ENCODE measurements at places on chromosomes 2 and 18. TPM values are rescaled to one million over a fixed set of nuclear protein-coding genes. Genes with fewer than 3 reads are reported as not detected.

DNA sequence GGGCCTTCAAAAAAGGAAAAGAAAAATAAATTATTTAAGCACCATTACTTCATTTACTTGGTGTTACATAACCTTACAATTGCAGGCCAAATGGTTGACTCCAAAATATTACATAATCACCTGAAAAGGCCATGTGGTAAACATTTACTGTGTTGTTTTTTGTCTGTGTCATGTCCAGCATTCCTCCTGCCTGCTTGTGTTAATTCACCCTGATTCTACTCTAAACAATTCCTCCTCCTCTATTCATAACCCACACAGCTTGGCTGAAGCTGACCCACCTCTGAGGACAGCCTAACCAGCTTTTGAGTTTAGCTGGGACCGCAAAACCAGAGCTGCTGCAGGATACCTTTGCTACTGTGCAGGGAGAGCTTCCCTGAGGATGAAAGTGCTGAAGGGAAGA lies 35.4 kb downstream of the TMX3 start:
- DNase-seq: no peak

The NYAP2 gene
- not detected for total RNA-seq

- no peak for DNase-seq
Observed at GRCh38 chr18:58802959-58803358, 61.7 kb upstream of the ZNF532 start.

GRCh38 chr2:64819361-64819760 lies 165.6 kb upstream of the SERTAD2 start:
- DNase-seq: no peak

The SGPP2 gene
- total RNA-seq: 7.6 TPM

Measured in CD8-positive, alpha-beta memory T cell (primary cell).